Ovary (tissue), 10 donors: ENCODE measurements at places on chromosomes 11 and 22. TPM values are rescaled to one million over a fixed set of nuclear protein-coding genes. Genes with fewer than 3 reads are reported as not detected.

OR4D5 gene
- not detected for polyA plus RNA-seq

- no peak for DNase-seq
These were observed 27.8 kb upstream of the GRAMD4 start for GRCh38 chr22:46592390-46592872.

DNA sequence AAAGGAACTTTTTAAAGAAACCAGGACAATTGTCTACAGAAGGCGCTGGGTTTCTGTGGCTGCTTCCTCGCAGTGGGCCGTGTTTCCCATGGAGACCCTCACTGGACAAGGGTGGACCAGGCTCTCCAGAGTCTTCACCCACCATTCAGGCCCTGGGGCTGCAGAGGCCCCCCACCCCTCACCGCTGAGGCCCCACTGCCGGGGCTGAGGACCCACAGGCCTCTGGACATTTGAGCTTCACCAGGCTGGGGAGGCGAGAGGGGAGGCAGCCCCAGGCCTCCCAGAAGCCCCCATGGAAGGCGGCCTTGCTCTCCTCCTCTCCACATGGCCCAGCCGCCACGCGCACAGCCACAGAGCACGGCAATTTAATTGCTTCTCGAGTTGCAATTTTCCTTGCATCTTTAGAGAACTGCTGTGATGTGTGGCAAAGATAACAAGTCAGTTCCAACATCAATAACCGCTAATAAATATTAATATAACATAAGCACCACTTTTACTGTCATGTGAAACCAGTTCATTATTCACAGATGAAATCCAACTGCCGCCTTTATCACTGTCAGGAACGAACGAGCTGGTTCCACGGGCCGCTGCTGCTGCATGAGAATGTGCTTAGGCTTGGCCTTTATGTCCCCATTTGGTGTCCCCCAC is 81.0 kb downstream of the PHF21B start:
- no peak for DNase-seq

CATSPER1 gene
- polyA plus RNA-seq = not detected

- no peak for DNase-seq
These were observed 198.3 kb upstream of the PGR start for GRCh38 chr11:101327908-101328307.

GRCh38 chr11:5846701-5847100 is 5.0 kb upstream of the OR52E6 start:
- DNase-seq = no peak

GRCh38 chr22:30955153-30955552 is 13.4 kb downstream of the MORC2 start:
- no peak for DNase-seq

VSIG10L2 gene
- 0.25 TPM for polyA plus RNA-seq

- DNase-seq = no peak
These were observed 28.6 kb downstream of the PRCP start for GRCh38 chr11:82871646-82872045.

DNA sequence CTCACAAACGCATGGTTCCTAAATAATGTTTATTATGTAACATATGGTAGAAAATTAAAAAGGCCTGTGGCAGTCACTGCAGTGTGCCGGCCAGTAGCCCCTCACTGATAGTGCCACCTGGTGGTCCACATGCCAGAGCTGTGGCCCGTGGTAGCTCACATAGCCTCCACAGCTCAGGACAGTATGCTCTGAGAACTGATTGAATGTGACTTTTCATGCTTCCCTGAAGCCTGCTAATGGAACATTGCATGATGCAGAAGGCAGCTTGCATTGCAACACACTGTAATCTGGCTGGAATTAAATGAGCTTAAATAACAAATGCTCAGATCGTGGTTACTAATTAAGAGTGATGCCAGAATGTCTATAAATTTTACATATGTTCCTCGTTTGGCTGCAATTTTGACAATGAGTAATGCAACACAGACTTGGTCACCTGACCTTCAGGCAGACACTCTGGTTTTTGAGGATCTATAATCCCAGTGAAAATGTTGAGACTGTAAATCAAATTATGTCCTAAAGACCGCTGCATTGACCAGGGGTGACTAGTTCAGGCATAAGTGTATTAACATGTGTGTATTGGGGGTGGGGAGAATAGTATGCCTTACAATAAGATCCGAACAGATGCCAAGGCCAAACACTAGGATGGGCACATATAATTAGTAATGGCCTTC is 566.4 kb downstream of the METTL15 start:
- no peak for DNase-seq

- peak; percentile 87 for DNase-seq
These were observed 95.5 kb upstream of the PARVA start for GRCh38 chr11:12281571-12282478.

- no peak for DNase-seq
These were observed 147.5 kb downstream of the DSCAML1 start for GRCh38 chr11:117649296-117650055.

DNA sequence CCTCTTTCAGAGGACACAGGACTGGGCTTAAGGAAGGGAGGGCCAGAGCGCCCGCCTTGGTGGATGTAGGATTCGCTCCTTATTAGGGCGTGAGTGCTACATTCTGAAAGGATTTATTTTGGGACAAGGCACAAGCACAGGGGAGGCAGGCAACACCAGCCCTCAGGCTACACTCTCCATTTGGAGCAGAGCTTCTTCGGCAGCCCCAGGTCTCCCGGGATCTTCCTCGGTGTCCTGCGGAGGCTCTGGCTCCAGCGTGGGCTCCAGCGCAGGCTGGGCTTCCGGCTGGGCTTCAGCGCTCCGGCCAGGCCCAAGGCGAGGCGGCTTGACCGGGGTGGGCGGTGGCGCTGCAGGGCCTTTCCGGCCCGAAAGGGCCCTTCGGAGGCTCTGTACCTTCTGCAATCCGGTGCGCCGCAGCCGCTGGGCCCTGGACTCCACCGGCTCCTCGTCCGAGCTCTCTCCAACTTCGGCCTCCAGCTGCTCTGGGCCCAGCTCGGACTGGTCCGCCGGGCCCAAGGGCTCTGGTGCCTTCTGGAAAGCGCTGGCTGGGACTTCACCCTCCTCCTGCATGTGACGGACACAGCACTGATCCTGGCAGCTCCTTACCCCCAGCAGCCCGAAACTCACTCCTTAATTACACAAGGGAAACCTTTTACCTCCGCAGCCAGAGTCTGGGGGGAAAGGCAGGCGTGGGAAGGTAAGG is 1.1 kb downstream of the CAVIN3 start:
- DNase-seq = peak; percentile 77

DNA sequence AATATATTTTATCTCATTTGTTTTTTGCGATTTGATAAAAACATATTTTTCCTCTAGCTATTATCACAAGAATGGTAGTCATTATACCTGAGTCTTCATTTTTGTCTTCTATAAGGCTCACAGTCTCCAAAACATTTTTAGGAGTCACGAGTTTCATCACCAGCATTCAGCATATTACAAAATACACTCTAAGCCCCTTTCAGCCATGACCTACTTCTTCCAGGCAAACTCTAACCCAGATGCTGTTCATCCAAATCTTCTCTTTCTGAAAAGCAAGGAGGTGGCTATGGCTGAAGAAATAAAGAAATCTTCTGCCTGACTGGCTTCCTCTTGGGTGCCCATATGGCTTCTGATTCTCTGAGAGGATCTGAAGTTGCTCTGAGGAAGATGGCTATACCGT is 35.7 kb upstream of the USP47 start:
- no peak for DNase-seq

DNA sequence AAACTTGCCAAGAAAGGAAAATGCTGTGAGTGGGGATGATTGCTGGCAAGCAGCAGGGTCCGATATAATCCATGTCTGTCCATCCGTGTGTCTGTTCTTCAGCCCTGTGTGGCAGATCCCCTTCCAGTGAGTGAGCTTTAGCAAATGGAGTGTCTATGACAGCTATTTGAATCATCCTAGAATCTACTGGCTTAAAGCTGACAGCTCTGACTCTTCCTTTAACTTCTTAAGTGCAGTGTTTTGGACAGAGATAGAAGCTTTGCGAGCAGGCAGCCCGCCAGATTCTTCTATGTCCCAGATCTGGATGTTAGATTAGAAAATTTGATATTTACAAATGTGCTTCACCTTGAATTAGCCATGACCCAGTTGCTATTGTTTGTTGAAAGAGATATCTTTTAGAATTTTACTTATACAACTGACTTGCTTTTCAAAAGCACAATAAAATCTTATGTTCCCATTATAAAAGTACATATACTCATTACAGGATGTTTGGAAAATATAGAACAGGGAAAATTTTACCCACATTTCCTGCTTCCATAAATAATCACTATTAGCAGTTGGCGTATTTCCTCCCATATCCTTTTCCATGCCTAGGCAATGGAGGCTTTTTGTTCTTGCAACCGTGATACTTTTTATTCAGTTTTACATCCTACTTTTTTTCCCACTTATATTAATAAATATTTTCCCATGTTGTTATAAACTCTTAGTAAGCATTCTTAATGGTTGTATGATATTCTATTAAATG is 124.5 kb downstream of the COMMD9 start:
- DNase-seq = no peak

KRTAP5-1 gene
- not detected for polyA plus RNA-seq
